AG09309 (cell line): ENCODE measurements at places on chromosomes 1 and 21.

DNA sequence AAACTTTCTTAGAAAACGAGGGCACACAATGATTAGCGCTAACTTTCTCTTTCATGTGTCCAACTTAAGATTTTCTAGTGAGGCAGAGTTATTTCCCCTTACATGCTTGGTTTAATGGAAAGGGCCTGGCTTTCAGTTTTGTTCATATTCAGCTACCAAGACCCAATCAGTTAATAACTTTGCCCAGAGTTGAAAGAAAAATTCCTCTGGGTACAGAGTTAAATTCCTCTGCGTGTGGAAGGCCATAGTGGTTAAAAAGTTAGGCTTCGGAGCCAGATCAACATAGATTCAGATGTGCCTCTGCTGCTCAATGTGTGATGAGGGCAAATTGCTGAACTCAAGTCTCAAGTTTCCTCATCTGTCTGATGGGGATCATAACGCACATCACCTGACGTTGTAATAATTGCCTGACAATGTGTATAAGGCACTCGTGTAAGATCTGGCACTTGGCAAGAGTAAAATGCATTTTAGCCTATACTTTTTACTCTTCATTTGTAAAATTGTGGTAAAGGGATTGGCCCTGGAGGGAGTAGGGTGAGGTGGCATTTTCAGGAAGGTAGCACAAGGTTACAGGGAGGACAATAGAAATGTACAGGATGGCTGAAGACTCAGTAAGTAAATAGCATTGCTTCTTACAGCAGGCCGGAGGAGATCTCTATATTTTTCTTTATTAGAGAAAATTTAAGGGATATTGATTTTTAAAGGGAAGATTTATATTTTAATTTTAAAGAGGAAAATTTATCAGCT lies 103.4 kb downstream of the ROR1 start:
- no peak for DNase-seq

DNA sequence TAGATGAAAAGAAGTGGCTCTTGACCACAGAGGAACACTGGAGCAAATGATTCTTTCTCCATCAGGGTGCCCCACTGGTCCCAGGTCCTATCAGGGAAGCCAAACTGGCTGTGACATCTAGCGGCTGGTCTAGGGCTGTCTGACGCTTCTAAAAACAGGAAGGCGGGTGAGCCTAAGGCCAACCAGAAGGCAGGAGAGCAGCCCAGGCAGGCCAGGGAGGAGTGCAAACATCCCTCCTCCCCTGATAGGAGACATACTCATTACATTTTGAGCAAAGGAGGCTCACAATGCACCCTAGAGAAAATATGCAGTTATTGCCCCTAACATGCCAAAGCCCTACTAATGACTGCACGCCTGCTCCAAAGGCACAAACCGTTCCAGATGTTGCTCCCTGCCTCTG lies 10.4 kb upstream of the FOXE3 start:
- DNase-seq = no peak

GRCh38 chr1:203629016-203629506 lies 2.4 kb downstream of the ATP2B4 start:
- DNase-seq = no peak

- no peak for DNase-seq
Measured at GRCh38 chr1:59230622-59231021, 66.3 kb upstream of the FGGY start.

DNA sequence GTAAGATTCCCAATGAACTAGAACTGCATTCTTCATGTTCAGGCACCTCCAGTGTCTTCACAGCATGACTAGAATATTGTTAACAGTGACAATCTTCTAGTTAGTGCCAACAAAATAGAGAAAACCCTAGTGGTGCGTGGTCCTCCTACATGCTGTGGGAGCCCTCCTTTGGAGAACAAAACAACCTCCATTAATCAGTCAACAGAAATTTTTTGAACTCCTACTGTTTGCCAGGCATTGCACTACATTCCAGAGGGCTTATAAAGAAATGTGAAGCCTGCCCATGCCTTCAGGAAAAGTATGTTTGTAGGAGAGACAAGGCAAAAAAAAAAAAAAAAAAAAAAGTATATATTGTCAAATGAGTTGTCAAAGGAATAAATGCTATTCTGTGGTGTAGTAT lies 252.7 kb downstream of the LRRC40 start:
- no peak for DNase-seq
